Caudate nucleus (tissue), 63 donors: ENCODE measurements at places on chromosomes 11 and 22.

- no peak for DNase-seq
Observed at GRCh38 chr11:118606157-118606843, 1.1 kb upstream of the PHLDB1 start.

DNA sequence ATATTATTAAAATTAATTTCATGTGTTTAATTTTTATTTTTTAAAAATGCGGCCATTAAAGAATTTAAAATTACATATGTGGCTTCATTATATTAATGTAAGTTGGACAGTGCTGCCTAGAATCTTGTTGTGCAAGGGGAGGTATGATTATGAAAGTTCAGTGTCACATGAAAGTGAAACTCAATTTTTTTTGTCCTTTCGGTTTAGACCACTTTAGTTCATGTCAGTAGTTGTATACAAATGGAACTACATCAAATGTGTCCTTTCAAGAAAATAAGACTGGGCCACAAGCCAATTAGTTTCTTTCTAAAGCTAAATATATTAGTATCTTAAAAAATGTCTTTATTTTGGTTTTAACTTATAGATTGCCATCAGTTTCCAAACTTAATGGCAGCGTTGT, 35.7 kb downstream of the TBCEL start:
- DNase-seq, result no peak

DNA sequence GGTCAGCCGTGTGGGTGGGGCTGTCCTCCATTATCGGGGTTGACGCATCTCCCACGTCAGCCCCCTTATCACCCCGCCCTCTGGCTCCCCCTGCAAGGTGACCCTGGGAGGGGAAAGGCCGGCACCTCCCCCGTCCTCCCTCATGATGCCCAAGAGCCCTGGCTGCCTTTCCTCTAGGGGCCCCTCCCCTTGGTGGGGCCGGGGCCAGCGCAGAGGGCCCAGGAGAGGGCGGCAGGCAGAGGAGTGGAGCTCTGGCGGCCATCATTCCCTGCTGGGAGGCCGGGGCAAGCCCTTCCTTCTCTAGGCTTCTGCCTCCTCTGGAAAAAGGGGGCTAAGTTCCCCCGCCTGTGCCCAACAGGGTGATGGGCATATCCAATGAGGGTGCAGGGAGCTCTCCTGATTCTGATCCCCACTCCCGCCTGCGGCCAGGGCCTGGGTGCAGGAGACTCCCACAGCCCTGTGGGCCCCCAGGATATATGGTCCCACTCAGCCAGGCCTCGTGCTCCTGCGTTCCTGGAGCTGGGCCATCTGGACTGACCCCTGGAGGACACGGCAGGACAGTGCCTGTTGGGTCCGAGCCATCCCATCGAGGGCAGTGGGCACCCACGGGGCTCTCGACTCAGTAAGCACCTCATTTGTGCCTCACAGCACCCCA, 12.3 kb downstream of the MYRF start:
- DNase-seq, result no peak

- no peak for DNase-seq
Observed at GRCh38 chr11:72584939-72585597, 89.2 kb downstream of the PDE2A start.

DNA sequence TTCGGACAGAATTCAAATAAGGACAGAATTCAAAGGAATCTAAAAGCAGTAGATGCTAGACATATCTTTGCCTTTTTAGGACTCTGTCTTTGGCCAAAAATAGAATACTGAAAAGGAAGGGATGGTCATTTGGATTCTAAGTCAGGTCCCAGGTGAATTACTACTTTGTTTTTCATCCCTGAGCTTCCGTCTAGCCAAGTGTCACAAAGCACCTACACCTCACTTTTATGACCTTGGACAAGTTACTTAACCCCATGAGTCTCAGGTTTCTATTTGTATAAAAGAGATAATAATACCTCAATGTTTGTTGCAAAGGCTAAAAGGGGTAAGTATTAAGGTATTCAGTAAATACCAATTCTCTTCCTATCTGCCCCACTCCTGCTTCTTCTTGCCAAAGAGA, 7.3 kb downstream of the KIF18A start:
- no peak for DNase-seq

DNA sequence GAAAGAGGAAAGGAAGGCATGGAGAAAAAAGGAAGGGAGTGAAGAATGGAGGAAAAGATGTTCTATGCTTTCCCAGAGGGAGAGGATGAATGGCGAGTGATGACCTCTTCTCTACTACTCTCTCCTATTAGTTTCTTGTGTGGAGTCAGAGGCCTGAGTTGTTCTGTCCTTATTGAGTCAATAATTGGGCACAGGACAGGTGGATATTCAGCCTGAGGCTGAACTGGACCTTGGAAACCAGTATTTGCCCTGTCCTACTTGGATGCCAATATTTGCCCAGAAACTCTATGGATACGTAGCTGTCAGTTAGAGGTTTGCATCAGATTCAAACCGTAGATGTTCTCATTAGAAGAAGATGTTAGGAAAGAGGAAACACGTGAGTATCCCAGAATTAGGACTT, 17.6 kb upstream of the SWAP70 start:
- no peak for DNase-seq

- DNase-seq, result no peak
Observed at GRCh38 chr22:38467904-38468442, at the start of gene KDELR3. TSS of gene KDELR3 (plus strand) at chr22:38468096. CDS start at chr22:38468234, 138 bp downstream.
